Uterus (tissue), 4 donors: ENCODE measurements at places on chromosomes 5 and 9. TPM values are rescaled to one million over a fixed set of nuclear protein-coding genes. Genes with fewer than 3 reads are reported as not detected.

C5orf15 gene
- total RNA-seq = 10.5 TPM

CORO2A gene
- total RNA-seq = 4.6 TPM

LCN10 gene
- 0.55 TPM for total RNA-seq

TIMD4 gene
- total RNA-seq = not detected

DCTN3 gene
- 27.7 TPM for total RNA-seq

- H3K4me1 ChIP-seq = peaks cover 5% of the 10 kb centered on the region
- no peaks in the 10 kb centered on the region for H3K36me3 ChIP-seq
- no peaks in the 10 kb centered on the region for H3K27me3 ChIP-seq
- no peak for DNase-seq
- no peak overlapping the region for H3K4me3 ChIP-seq
Observed at GRCh38 chr9:114591291-114591787, 3.8 kb downstream of the ATP6V1G1 start.

GRCh38 chr9:89116064-89116804 is 62.4 kb downstream of the SHC3 start:
- no peak overlapping the region for H3K4me3 ChIP-seq
- no peak for DNase-seq
- H3K36me3 ChIP-seq = no peaks in the 10 kb centered on the region
- no peaks in the 10 kb centered on the region for H3K27me3 ChIP-seq

DNA sequence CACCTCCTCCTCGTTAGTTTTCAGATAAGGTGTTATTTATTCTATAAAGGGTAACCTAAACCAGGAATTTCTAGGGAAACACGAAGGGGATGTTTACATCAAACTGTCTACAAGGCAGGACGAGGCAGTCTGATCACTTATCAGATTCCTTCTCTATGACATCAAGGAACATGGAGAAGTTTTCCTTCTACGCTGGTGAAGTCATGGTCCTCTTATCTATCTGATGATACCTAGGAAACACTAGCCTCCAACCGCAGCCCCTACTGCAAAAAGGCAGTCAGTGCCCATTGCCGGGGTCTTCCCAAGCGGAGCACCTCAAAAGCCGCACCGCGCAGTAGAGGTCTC is 1.5 kb downstream of the MPDZ start:
- no peaks in the 10 kb centered on the region for H3K36me3 ChIP-seq
- peak overlapping the region; percentile 81 for H3K4me3 ChIP-seq
- H3K27ac ChIP-seq = peak overlapping the region; percentile 98
- no peaks in the 10 kb centered on the region for H3K27me3 ChIP-seq

- no peak for DNase-seq
- H3K36me3 ChIP-seq = no peaks in the 10 kb centered on the region
- H3K4me3 ChIP-seq = no peak overlapping the region
- H3K27ac ChIP-seq = peak overlapping the region; percentile 89
Observed at GRCh38 chr9:127905788-127906191, 6.4 kb upstream of the ST6GALNAC6 start.

DNA sequence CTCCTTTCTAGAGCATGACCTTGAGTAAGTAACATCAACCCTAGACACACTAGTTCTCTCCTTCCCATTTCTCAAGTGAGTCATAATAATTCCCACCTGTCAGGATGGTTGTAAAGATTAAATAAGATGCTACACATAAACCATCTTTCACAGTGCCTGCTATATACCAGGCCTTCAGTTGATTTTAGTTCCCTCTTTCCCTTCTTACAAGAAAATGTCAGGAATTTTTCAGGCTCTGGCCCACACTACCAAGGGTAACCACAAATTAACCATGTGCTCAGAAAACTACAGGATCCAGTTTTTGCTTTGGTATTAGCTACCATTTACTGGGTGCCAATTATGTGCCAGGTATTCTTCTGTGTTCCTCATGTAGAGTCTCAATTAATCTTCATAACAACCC is 42.7 kb upstream of the RARS1 start:
- no peaks in the 10 kb centered on the region for H3K36me3 ChIP-seq
- H3K4me3 ChIP-seq = no peak overlapping the region
- H3K4me1 ChIP-seq = no peaks in the 10 kb centered on the region
- DNase-seq = no peak
- H3K27me3 ChIP-seq = no peaks in the 10 kb centered on the region

- no peaks in the 10 kb centered on the region for H3K36me3 ChIP-seq
- no peaks in the 10 kb centered on the region for H3K4me1 ChIP-seq
- DNase-seq = no peak
- no peak overlapping the region for H3K4me3 ChIP-seq
- H3K27me3 ChIP-seq = no peaks in the 10 kb centered on the region
- H3K27ac ChIP-seq = no peak overlapping the region
Observed at GRCh38 chr9:124846969-124847368, 6.3 kb upstream of the WDR38 start.

- H3K4me1 ChIP-seq = no peaks in the 10 kb centered on the region
- no peaks in the 10 kb centered on the region for H3K27me3 ChIP-seq
- no peak overlapping the region for H3K27ac ChIP-seq
- no peak overlapping the region for H3K4me3 ChIP-seq
- DNase-seq = no peak
- no peaks in the 10 kb centered on the region for H3K36me3 ChIP-seq
Observed at GRCh38 chr9:96172797-96173196, 129.2 kb downstream of the HSD17B3 start.

DNA sequence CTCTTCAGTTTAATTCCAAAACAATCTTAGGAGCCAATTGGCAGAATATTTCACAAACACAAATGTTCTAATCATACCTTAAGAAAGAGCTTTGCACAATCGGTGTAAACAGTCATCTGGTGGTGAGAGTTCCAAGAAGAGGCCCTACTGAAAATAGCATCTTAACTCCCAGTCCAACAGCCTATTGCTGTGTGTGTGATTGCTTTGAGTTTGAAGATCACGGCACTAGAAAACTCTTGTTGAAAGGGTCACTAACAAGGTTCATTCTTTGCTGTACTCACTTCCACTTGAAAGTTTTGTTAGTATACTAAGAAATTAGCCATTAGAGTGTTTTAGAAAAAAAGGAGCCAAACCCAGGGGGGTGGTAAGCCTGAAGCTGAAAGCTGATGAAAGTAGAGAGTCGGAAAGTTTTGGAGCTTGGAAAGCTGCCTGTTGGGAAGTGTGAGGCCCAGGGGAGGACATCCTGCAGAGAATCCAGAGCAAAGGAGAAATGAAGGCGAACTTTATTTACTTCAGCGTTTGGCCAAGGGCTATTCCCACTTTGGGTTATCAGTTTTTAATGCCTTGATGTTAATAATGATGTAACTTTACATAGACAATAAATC is 180.3 kb upstream of the GHR start:
- no peaks in the 10 kb centered on the region for H3K27me3 ChIP-seq
- no peak overlapping the region for H3K27ac ChIP-seq
- no peaks in the 10 kb centered on the region for H3K36me3 ChIP-seq
- no peak for DNase-seq
